HT-29 (cell line): ENCODE measurements at places on chromosomes 3 and 15. TPM values are rescaled to one million over a fixed set of nuclear protein-coding genes. Genes with fewer than 3 reads are reported as not detected.

CBLB gene
- 3.8 and 8.3 TPM in 2 replicates for total RNA-seq

OSBPL10 gene
- total RNA-seq: 38.2 and 65.1 TPM in 2 replicates

UACA gene
- 20.2 and 20.5 TPM in 2 replicates for total RNA-seq

GOLGA8S gene
- not detected in 2 replicates for total RNA-seq

POLQ gene
- 8.7 and 12.4 TPM in 2 replicates for total RNA-seq

IL20RB gene
- 3.4 and 4.9 TPM in 2 replicates for total RNA-seq

AHSG gene
- not detected in 2 replicates for total RNA-seq

CLDN1 gene
- 11.4 and 14.2 TPM in 2 replicates for total RNA-seq

WDR93 gene
- 0.08 and 0.61 TPM in 2 replicates for total RNA-seq

LAMB2 gene
- total RNA-seq: 49.5 and 56.8 TPM in 2 replicates

DNA sequence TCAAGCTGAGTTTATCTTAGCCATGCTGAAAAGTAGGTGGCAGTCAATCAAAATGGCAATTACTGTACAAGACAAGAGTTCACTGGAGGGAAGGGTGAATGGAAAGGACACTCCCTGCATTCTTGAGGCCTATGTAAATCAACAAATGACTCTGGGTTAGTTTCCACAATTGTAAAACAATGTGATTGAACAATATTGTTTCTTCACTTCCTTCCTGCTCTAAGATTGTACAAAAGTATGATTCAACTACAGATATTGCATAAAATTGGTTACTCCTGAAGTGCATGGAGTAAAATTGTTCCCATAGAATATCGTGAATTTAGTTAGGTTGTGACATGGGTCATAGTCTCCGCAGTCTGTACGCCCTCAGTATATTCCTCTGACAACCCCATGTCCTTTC lies 277.6 kb downstream of the LPP start:
- DNase-seq: peak; percentile 48

DNA sequence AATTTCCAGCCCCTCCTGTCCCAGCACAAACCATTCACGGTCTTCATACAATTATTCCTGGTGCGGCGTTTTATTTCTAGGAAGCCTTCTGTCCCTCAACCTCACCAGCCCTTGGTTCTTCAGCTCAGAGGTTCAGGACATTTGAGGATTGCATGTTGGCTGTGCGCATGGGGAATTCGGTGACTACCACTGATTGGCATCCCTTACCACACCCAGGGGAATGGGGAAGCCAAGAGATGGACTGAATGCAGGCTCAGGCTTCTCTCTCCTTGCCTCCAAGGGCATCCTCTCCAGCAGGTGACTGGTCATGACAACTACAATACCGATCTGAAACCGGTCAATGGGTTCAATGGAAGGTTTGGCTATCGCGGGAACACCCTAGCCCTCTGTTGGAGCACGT lies 153.8 kb downstream of the MTHFS start:
- no peak for DNase-seq

DNA sequence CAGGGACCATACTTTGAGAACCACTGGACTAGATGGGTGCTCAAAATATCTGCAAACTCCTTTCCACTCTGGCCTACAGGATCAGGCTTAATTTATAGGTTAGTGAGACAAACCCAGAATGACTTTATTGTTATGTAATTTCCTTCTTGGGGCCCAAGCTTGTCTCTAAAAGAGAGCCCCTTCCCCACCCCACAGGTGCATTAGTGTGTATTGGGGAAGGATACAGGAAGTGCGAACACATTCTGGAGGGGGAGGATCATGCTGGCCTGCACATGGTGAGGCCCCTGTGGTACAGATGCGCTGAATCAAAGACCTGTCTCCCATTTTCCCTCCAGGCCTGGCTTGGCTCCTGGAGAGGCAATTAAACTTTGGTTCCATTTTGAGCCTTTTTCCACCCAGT lies 273.0 kb upstream of the LRTM1 start:
- DNase-seq: no peak

- DNase-seq: no peak
Observed at GRCh38 chr3:171195686-171196085, 169.2 kb upstream of the SLC2A2 start.

- peak; percentile 50 for DNase-seq
Observed at GRCh38 chr15:70799667-70800450, 36.5 kb upstream of the UACA start.

GRCh38 chr3:193842029-193842798 lies 249.2 kb downstream of the OPA1 start:
- DNase-seq: no peak

- DNase-seq: no peak
Observed at GRCh38 chr15:82647835-82648256, 683 bp upstream of the CPEB1 start.

DNA sequence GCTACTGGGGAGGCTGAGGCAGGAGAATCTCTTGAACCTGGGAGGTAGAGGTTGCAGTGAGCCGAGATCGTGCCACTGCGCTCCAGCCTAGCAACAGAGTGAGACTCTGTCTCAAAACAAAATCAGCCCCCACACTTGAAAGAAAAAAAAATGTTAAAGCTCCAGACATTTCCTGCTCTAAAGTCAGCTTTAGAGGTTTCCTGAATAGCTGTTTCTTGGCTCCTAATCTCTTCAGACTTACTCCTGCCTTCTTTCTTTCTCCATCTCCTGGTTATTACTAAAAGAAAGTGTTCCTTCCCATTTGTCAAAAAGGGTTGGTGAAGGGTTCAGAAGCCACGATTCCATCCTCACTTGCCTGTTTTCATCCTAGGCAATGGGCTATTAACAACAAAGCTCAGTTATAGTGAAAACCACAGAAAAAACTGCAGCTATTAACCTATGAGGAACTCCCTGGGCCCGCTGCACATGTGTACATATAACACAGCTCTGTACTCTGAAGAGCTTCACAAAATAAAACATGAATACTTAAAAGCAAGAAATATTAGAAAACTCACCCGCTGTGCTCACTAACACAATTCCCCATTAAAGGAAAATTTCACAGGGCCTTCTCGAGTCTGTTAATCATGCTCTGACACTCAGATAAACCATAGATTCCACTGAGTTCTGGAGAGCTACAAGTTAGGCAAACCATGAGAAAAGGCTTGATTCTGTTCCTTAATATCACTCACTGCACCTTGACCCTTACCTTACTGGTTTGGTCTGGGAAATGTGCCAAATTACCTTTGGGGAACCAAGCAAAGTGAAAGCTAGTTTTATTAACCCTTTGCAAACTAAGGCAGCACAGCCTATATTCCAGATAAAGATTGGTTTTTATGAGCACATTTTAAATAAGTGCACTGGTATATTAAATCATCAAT lies 89.9 kb upstream of the TSPAN3 start:
- peak; percentile 98 for DNase-seq

DNA sequence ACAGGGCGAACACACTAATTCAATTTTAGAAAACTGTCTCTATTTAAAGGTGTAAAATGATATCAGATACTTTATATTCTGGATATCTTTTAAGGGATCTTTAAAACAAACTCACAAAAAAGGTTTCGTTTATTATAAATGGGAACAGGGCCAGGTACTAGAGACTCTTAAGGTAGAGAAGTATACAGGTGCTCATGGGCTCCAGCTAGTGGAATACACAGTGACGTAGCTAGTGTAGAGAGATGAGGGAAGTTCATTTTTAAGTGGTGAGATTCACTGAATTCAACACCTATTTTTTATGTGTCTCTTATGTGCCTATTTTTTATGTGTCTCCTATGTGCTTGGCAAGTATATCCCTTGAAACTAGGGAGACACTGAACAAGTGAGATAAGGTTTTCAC lies 132.7 kb upstream of the FAM3D start:
- no peak for DNase-seq

DNA sequence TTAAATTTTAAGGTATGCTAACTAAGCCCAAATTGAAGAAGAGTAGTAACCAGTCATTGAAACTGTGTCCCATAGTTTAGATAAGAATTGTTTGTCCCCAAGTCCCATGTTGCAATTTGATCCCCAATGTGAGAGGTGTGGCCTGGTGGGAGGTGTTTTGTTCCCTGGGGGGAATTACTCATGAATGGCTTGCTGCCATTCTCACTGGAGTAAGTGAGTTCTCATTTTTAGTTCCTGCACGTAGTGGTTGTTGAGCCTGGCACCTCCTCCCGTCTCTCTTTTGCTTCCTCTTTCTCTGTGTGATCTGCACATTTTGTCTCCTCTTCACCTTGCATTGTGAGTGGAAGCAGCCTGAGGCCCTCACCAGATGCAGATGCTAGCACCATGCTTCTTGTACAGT lies 1271.0 kb downstream of the NSUN3 start:
- DNase-seq: no peak

DNA sequence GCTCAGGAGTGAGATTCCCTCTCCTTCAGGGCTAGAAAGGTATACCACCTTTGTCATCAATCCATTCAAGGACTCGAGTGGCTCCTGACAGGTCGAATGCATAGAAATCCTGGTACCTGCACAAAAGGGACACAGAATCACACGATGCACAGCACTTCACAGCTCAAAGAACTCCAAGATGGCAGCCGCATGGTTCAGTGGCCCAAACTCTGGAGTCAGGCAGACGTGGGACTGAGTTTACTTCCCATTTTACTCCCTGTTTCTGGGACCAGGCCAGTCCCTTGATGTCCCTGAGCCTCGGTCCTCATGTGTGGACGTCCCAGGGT lies 536 bp downstream of the WDR73 start:
- no peak for DNase-seq

GRCh38 chr15:43913026-43913780 lies 86.4 kb downstream of the WDR76 start:
- peak; percentile 42 for DNase-seq

DNA sequence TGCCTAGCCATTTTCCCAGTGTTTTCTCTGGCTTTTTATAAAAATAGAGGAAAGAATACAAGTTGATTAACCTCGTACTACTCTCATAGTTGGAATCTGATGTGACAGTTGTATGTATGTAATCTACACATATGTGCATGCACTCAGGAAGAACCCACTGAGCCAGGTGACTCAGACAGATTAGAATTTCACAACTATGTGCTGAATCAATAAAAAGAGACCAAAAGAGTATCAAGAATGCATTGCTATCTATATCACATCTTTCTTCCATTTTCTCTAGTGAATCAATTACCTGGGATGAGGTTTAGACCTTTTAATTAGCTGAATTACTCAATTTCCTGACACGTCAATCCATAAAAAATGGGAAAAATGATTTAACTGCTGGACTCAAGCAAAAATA lies 319.3 kb upstream of the ATP10A start:
- no peak for DNase-seq

GRCh38 chr3:128881576-128881975 lies 2.2 kb downstream of the ACAD9 start:
- no peak for DNase-seq

- peak; percentile 56 for DNase-seq
Observed at GRCh38 chr15:52709187-52709981, 30.2 kb upstream of the ATOSA start.

DNA sequence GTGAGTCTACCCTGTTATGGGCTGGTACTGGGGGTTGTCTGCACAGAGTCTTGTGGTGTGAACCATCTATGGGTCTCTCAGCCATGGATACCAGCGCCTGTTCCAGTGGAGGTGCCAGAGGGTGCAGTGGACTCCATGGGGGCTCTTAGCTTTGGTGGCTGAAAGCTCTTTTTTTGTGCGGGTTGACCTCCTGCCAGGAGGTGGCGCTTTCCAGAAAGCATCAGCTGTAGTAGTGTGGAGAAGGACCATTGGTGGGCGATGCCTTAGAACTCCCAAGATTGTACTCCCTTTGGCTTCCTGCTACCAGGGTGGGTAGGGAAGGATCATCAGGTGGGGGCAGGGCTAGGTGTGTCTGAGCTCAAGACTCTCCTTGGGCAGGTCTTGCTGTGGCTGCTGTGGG lies 602.6 kb downstream of the RSL24D1 start:
- peak; percentile 19 for DNase-seq

DNA sequence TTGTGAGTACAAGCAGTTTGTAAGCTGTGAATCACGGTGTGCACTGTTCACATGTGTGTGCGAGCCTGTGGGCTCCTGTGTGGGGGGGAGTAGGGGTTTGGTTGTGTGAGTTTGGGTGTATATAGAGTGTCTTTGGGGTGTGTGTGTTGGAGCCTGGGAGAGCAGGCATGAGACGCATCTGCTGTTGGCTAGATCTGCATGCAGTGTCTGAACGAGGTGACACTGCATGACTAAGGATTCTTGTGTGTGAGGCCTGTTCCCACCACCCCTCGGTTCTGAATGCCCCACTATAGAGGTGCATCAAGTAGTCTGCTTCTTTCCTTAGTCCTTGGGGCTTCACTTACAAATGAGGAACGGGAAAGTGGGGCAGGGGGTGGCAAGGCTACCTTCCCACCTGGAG lies 68.4 kb downstream of the MAGEF1 start:
- DNase-seq: no peak

GRCh38 chr3:171330938-171331337 lies 129.3 kb downstream of the TNIK start:
- DNase-seq: no peak
